Frontal cortex (tissue), 4 donors: ENCODE measurements at places on chromosomes 11 and 22. TPM values are rescaled to one million over a fixed set of nuclear protein-coding genes. Genes with fewer than 3 reads are reported as not detected.

The RTN3 gene
- total RNA-seq, result 239 TPM

DNA sequence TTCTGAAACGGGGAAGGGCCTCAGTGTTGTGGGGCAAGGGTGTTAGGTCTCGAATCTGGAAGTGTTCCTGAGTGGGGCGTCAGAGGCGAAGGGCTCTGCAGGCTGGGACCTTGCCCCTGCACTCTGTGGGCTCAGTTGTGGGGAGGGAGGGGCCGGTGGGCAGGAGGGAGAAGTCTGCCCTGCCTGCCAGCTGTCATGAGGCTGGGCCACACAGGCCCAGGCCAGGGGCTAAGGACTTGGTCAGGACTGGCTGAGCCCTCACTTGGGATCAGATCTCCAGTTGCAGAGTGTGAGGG lies at the start of gene CRACR2B:
CRACR2B (plus strand) TSS at position 23 of the 296 bp plus-strand sequence. CDS start 689 bp downstream, outside the sequence.
- no peak for DNase-seq

The PARVA gene
- 3.3 TPM for total RNA-seq

The OR4D5 gene
- total RNA-seq, result under 0.01 TPM

The DESI1 gene
- 17.9 TPM for total RNA-seq

The DBX1 gene
- total RNA-seq, result not detected

DNA sequence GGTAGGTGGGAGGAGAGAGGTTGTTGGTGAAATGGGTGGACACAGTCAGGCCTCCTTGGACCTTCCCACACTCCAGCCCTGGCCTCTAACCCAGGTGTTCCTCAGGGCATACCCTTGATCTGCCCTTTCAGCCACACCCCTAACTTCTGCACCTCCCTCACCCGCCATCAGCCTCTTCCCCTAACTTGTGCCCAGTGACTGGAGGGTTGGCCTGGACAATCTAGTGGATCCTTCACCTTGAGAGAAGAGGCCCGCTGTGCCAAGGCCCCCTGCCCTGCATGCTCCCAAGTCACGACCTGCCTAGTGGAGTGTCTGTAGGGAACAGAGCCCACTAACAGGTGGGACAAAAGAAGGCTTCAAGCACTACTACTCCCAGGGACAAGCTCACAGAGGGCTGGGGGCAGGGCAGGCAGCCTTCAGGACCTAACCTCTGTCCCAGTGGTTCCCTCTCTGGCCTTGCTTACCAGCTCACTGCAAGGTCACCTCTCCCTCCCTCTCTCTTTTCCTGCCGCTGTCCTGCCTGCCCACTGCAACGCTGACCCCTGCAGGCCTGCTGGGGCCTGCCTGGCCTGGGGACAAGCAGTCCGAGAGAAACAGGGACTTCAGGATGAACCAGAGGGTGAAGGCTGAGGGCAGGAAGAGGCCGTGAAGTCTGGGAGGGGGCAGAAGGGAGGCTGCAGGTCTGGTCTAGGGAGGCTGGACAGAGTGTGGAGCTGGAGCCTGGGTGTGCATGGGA lies 3.3 kb downstream of the SYT7 start:
- DNase-seq, result no peak

GRCh38 chr11:72190631-72191071 lies 1.3 kb upstream of the FOLR1 start:
- no peak for DNase-seq

DNA sequence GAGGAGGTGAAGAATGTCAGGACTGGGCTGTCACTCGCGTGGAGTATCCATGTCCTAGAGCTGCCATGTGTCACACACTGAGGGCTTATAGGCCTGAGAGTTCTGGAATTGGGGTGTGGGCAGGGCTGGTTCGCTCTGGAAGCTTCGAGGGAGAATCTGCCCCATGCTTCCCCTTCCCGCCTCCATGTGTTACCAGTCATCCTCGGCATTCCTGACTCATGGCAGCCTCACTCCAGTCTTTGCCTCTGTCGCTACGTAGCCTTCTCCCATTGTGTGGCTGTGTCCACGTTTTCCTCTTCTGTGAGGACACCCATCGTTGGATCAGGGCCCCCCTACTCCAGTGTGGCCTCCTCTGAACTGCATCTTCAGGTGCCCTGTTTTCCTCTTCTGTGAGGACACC lies 301.2 kb downstream of the TBC1D22A start:
- DNase-seq, result no peak

The SLC6A5 gene
- total RNA-seq, result not detected

The AMPD3 gene
- total RNA-seq, result 0.82 TPM

DNA sequence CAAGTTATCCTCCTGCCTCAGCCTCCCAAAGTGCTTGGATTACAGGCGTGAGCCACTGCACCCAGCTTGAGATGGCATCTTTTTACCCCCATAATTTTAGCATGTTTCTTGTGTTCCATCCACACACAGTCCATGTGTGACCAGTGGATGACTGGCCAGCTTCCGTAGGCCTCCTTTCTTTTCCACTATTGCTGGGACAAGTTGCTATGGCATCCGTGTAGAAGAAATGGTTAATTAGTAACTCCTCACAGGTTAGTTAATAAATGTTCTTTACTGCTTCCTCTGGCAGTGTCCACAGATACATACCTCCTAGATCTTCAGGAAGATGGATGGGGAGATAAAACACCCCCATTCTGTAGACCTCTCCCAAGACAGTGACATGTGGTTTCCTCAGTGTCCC lies 154.3 kb upstream of the RASSF10 start:
- DNase-seq, result no peak

The OR6T1 gene
- not detected for total RNA-seq

- no peak for DNase-seq
These were observed 15.0 kb upstream of the SLC39A13 start for GRCh38 chr11:47393163-47394049.

The HPX gene
- total RNA-seq, result 0.82 TPM

DNA sequence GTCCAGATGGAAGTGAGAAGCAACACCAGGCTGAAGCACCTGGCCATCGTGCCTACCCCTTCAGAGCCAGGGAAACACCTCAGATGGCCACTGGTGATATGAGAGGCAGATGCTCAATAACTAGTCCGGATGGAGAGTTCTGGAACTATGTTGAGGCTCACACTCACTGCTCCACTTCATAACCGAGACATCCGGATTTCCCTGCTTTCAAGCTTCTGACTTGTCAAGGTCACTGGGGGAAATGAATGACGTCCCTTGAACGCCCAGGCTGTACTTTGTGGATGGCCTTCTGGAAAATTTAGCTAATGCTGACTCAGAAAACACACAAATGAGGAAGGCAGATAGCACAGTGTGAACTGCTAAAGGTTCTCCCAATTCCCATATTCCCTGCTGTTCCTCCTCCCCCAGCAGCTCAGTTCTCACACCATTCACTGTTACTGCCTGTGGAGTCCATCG lies at the start of gene LYVE1:
LYVE1 (minus strand) TSS at position 180 of the 456 bp plus-strand sequence; CDS start at position 47, 133 bp downstream.
- DNase-seq, result no peak

The KCNJ1 gene
- total RNA-seq, result not detected

The THYN1 gene
- total RNA-seq, result 44.4 TPM

The RIMBP3B gene
- 0.82 TPM for total RNA-seq

- peak; percentile 12 for DNase-seq
These were observed 443.7 kb downstream of the NTM start for GRCh38 chr11:131814108-131814507.

The BCO2 gene
- total RNA-seq, result 6.5 TPM

DNA sequence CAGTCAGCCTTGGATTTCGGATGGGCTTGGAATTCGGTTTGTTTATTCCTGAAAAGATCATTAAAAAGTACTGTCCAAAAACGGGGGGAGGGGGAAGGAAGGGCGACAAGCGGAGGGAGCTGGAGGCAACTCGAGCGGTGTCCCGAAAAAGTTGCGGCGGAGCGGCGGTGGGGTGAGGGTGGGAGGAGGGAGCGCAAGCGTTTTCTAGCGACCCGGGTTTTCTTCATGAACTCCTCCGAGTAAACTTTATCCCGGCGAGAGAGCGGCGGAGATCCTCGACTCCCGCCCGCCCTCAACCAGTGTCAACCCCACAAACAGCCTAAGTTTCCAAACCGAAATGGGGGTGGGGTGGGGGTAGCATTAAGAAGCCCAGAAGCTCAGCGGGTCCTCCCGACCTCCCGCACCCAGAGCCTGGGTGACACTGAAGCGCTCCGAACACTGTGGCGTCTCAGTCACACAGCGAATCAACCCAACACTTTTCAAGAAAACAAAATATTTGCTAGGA lies 133.0 kb upstream of the C11orf58 start:
- no peak for DNase-seq

GRCh38 chr11:115005663-115006062 lies 327.3 kb downstream of the NXPE2 start:
- DNase-seq, result no peak

GRCh38 chr11:20501252-20501651 lies 98.2 kb upstream of the SLC6A5 start:
- no peak for DNase-seq

- DNase-seq, result no peak
These were observed 25.5 kb downstream of the GNAZ start for GRCh38 chr22:23095733-23096342.

The OTOG gene
- under 0.01 TPM for total RNA-seq

The MUC6 gene
- total RNA-seq, result not detected

The PATE4 gene
- not detected for total RNA-seq

DNA sequence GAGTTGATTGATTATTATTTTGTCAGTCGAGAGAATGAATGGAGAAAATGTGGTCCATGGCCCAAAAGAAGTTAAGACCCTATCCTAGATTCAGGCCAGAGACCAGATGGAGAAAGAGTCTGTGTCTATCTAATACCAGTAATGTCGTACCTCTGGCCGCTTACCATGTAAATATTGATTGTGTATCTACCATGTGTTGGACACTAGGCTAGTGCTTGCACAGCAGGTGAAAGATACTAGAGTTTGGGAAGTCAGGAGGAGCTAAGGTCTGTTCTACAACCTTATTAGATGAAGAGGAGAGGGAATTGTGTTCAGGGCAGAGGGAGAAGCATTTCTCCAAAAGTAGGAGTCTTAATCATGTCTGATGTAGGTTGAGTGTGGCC lies 31.8 kb downstream of the PIK3IP1 start:
- DNase-seq, result no peak

DNA sequence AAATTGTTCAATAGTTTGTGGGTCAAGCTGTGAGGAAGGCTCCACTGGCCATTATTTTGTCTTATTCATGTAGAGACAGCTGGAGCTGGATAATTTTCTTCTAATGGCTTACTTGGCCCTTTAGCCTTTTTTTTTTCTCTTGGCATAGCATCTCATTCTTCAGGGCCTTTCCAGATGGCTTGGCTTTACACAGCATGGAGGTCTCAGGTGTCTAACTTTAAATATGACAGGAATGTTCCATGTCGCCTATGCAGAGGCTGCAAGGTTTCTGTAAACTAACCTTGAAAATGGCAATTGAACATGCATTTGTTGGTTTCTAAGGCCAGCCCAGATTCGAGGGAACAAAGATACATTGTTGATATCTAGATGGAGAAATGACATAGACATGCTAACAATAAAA lies 247.9 kb upstream of the CNTN5 start:
- no peak for DNase-seq

- no peak for DNase-seq
These were observed 4.7 kb upstream of the CASP5 start for GRCh38 chr11:105027678-105028077.

DNA sequence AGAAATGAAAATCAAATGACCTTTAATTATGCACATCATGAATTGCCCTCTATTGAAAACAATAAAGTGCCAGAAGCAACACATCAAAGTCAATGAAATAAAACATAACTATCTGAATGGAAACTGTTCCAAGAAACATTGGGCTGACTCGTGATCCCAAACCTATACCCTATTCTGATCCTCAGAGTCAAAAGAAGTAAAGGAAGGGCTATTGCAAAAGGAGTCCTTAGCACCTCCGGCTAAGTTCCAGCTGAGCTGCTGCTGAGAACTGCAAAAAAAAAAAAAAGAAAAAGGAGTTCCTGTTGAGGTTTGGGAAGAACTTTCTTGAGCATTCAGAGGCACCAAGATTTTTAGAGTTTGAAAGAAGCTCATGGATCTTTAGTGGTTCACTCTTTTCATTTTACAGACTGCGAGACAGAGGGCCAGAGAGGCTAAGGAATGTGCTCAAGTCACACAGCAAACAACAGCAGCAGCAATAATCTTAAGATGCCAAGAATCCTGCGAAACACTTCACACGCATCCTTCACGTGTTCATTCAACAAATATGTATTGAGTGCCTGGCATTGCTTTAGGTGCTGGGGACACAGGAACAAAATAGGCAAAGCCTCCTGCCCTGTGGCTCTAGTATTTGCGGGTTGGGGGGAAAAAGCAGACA lies 841 bp upstream of the TMPRSS13 start:
- DNase-seq, result no peak

DNA sequence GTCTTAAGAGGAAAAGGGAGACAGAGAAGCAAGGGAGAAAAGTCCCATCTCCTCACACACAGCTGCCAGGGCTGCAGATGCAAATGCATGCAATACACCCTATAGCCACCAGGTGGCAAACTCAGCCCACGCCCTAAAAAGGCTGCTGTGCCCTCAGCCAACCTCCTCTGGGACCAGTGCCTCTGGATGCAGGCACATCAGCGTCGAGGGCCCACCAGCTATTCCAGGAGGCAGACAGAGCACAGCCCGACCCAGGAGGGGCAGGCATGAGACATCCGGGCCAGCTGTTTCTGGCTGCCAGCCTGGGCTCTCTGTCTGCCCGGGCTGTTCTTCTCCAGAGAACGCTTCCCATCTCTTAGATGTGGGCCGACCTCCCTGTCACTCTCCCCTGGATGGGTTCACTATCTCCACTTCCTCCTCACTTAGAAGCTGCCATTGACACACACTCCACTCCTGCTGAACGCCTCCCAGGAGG lies 39.7 kb downstream of the TPBGL start:
- DNase-seq, result peak; percentile 90

The SUSD2 gene
- total RNA-seq, result under 0.01 TPM

- DNase-seq, result no peak
These were observed 6.9 kb downstream of the TST start for GRCh38 chr22:37012262-37012904.

DNA sequence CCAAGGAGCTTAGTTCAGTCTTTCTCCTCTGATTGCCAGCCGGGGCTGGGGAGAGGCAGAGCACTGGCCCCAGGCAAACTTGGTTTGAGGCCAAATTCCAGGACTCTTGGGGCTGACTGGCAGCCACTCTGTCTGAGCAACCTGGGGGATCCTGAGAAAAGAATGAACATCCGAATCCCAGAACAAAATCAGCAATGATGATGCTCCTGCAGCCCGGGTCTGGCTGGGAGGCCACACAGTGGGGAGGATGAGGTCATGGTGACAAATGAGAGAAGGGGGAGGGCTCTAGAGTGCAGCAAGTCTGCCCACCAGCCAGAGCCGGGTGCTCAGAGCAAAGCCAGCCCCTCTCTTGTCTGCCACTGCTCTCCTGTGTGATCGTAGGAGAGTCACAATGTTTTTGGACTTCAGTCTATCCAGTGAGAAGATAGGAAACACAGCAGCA lies 71.8 kb upstream of the PAX6 start:
- no peak for DNase-seq

- no peak for DNase-seq
These were observed 9.4 kb downstream of the TMPRSS13 start for GRCh38 chr11:117919781-117920221.

The GPHA2 gene
- not detected for total RNA-seq

DNA sequence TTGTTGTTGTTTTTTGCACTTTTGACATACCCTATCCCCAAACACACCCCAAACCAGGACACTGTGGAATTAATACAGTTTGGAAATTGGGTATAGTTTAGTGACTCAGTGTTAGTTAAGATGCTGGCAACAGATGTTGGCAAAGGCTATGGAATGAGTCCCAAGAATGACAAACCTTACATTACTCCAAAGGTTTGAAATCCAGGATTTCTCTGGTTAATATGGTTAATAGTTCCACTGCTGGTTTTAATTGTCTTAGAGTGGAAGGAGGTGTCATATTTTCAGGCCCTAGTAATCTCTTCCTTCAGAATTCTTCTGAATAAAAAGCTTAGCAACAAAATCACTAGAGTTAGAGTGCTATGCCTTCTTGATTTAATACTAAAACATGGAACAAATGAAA lies 775 bp downstream of the LPXN start:
- no peak for DNase-seq
